ENCODE measurements at places on chromosomes 4 and X.
A peak's percentile ranks its signal among the peaks of the same experiment; 100 is the strongest.

DNA sequence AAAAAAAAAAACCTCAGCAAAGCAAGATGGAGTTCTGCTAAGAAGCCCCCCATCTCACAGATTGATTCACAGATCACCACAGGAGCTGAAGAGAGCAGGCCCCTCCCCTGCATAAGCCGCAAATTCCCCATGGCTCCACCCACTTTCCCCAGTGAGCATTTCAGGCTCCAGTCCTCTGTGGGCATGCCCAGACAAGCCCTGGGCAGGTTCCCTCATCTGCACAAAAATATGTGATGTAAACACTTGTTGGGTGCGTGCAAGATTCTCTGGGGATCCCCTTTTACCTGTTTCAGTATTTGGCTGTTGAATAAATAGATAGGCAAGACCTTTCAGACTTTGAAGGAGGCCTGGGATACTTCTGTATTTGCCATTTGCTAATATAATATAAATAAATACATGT, 514.3 kb downstream of the PCDH7 start:
- no peak for DNase-seq

DNA sequence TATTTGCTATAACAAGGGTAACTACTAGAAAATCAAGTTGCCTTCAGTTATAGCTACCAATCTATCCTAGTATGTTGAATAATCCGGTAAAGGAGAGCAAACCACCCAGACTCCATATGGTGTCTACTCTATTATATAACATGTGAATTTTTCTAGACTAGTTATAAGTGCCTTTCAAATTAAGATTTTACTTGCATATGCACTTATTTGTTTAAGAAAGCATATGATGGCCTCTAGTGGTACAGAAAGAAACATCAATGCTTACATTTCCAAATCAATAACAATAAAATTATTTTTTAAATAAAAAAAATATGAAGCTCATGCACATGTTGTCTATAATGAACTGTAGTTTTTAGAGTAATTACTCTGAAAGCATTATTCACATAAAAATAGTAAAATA, 1516.4 kb upstream of the PABPC4L start:
- DNase-seq: no peak

DNA sequence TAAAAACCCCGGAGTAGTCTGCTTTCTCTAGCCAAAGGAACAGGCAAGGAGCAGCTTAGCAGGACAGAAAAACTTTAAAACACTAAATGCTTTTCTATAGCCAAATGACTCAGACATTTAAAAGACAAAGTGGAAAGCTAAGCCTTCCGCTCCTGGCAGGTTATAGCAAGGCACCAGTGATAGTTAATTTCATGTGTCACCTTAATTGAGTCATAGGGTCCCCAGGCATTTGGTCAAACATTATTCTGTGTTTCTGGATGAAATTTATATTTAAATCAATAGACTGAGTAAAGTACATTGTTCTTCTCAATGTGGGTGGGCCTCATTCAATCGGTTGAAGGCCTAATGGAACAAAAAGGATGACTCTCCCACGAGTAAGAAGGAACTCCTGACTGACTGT, 885.7 kb upstream of the ADGRL3 start:
- no peak for DNase-seq

DNA sequence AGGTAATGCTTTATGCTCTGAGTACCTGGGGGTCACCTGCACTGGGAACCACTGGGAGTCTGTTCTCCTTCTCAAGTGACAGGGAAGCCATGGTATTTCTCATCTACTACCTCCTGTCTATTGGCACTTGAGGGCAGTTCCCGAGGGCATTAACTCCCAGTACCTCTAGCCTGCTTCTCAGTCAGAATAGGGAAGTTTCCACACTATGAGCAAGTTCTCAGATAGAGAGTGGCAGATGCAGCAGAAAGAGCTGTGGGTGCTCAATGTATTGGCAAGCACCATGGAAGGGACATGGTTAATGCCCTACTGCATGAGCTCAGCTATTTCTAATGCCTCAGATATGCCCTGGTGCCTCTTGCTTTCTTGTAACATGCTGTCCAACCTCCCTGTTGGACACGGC, 74.1 kb downstream of the ANOS1 start:
- DNase-seq: no peak

DNA sequence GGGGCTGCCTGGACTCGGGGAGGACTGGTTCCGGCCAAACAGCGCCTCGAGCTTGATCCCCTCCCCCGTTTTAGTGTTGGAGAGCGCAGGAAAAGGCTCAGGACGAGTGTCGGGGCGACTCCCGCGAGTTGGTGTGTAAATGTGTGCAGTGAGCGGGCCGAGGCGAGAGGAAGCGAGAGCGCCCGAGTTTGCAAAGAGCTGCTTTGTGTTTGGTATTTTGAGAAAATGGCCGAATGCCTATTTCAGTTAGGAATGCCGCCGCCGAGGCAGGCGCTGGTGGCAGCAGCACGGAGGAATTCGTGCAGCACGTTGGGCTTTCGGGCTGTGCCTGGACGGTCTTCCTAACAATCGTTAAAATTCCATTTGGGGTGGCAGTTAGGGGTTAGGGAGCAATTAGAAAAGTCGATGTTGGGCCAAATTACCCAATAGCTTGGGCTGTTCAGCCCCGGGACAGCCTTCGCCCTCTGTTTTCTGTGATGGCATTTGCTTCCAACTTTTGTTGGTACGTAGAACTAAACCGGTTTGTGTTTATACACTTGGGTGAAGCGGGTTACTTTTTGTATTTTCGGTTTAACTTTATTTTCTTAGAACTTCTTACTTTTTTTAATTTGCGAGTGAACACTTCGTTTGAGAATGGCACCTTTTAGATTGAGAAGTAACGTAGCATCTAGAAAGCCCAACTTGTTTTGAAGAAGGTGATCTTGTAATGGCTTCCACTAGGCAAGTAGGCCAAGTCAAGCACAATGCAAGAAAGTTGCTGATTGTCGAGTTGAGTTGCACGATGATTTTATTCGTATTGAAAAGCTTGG, 1.6 kb downstream of the REST start:
- peak; percentile 23 for DNase-seq

GRCh38 chrX:16920075-16920474, 26.4 kb upstream of the REPS2 start:
- no peak for DNase-seq

GRCh38 chr4:87499403-87500091, 29.6 kb downstream of the SPARCL1 start:
- DNase-seq: no peak

DNA sequence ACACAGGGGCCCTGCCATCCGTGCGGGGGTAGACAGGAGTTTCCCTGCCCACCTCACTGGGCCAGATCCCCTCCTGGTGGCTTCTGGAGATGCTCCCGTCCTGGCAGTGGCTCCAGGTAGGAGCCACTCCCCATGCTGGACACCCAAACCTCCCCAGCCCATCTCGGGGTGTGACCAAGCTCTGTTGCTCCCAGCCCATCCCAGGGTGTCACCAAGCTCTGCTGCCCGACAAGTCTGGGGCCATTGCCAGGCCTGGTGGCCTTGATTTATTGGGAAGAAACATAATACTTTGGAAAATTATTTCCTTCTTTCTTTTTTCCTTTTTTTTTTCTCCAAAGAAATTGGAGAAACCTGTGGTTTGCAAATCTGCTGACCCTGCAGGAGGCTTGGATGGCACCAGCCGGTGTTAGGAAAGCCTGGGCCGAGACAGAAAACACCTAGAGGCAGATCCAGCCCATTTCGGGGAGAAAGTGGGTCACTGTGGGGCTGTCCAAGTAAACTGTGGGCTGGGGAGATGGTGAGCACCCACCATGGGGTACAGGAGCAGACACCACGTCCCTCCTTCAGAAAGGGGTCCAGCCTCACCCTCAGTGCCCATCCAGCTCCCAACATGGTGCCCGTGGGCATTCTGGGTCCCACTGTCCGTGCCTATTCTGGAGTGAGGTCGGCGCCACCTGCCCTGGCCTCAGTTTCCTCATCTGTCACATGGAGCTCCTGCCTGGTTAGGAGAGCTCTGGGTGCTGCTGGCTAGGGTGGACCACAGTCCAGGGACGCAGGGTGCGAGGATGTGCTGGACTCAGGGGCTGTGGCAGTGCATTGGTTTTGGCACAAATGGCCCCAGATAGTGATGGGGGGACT, 59.4 kb upstream of the ADRA2C start:
- DNase-seq: no peak

GRCh38 chr4:64539234-64539849, 130.1 kb upstream of the TECRL start:
- DNase-seq: no peak

GRCh38 chr4:184528051-184528450, 53.7 kb upstream of the IRF2 start:
- no peak for DNase-seq

GRCh38 chr4:113783701-113784100, 22.2 kb upstream of the CAMK2D start:
- DNase-seq: no peak

- DNase-seq: no peak
Observed at GRCh38 chr4:74958881-74959280, 26.0 kb downstream of the PARM1 start.

GRCh38 chr4:163755013-163755412, 260.5 kb downstream of the TMA16 start:
- no peak for DNase-seq

- no peak for DNase-seq
Observed at GRCh38 chr4:151721466-151721865, 39.3 kb downstream of the GATB start.

- no peak for DNase-seq
Observed at GRCh38 chr4:184234155-184234554, 16.5 kb upstream of the ENPP6 start.

- no peak for DNase-seq
Observed at GRCh38 chr4:73869130-73870055, at the start of gene CXCL1. Gene CXCL1, plus strand, starts transcription at chr4:73869393. Its CDS starts 78 bp downstream, at chr4:73869471.

GRCh38 chr4:40953283-40954087, 203.7 kb downstream of the NSUN7 start:
- peak; percentile 40 for DNase-seq

- no peak for DNase-seq
Observed at GRCh38 chrX:81263059-81263458, 61.2 kb downstream of the SH3BGRL start.

GRCh38 chr4:120694973-120695372, 227.6 kb downstream of the PRDM5 start:
- no peak for DNase-seq

DNA sequence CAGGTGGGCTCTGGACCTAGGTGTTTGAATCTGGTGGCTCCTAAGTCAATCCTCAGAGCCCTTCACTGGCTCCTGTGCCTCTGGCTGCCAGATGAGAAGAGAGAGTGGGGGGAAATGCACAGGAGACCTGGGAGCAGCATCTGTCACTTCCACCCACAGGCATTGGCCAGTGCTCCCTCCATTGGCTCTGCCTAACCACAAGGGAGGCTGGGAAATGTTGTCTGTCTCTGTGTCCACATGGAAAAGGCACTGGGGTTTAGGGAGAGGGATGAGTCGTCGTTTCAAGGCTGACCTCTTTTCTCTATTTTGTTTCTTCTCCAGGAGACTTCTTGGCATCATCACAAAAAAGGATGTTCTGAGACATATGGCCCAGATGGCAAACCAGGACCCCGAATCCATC, 76.4 kb downstream of the CLCN4 start:
- no peak for DNase-seq

DNA sequence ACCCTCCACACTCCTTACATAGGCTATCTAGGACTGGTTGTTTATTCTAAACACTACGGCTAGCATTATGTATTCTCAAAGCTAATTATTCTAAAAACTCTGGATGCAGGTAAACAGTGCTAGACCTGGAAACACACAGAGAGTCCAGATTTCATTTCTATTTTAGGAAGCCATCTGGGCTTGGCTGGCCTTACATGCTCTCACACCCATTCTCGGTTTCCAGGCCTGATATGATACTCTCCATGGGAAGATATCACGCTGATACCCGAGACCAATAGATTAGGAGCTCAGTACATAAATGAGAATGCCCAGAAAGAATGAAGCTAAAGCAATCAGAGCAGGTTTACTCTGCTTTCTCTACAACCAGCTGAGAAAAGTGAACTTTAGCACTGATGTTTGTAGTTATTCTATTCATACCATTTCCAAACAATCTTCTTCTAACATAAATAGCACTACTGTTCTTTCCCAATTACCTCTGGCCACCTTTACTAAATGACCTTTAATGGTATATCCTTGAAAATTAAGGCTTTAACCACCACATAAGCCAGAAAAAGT, 973.3 kb downstream of the PCDH18 start:
- no peak for DNase-seq

DNA sequence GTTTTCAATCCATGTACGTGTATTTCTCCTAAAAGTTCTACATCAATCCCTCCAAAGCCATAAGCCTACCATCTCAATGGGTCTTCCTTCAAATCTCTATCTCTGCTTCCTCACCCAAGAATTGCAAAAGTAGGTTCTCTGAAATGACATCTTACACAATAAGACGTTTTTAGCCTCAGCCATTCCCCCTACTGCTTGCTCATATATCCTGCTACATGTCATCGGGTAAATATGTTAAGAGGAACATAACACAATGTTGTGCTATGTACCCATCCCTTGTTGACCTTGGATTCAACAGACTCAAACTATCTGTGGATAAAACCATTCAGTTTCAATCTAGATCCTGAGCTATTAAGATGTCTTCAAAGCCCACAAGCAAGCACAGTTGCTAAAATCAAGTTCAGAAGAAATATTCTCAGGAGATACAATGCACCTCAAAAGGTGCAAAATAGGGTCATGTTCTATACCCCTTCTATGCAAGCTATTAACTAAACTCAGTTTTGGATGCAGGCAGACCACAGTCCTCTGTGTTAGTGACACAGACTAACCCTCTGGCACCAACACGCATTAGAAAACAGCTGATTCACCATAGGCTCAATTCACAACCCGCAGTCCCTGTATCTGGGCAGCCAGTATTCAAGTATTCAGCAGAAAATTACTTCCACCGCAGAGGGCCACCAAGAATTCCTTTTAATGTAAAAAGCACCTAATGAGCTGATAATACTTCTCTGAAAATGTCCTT, 56.8 kb downstream of the CD99L2 start:
- DNase-seq: no peak

GRCh38 chrX:57528670-57529255, 63.0 kb upstream of the ZXDB start:
- DNase-seq: no peak

DNA sequence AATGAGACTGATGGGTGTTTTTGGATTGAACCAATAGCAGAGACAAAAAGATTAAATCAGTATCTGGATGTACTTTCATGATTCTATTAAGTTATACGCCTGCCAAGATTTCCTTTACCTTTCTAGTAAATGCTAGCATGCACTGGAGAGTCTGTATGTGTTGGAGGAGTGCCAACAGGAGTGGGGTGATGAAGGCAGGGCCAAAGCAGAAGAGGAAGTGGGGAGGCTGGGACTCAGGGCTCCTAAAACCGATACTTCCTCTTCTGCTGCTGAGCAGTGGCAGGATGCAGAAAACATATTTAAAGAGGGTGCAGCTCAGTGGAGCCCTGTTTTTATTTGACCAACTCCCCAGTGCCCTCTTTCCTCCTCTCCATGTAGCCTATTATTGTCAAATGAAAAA, 5.6 kb downstream of the CYSLTR1 start:
- no peak for DNase-seq

DNA sequence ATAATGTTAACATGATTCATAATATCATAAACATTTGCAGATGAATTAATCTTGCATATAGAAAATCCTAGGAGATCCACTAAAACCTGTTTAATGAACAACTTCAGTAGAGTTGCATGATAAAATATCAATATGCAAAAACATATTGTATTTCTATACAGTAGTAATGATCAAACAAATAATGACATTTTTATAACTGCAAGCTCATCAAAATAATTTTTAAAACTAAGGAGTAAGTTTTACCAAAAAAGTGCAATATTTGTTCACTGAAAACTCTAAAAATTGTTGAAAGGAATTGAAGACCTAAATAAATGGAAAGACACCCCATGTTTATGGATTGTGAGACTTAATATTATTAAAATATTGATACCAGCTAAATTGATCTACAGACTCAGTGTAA, 15.9 kb upstream of the GPRASP2 start:
- DNase-seq: no peak

GRCh38 chr4:94451695-94452475, at the start of gene PDLIM5:
Gene PDLIM5, plus strand, starts transcription at chr4:94451942. Its CDS starts 3,347 bp downstream, at chr4:94455289.
- peak; percentile 76 for DNase-seq
